ENCODE measurements at places on chromosomes 5 and 9.

DNA sequence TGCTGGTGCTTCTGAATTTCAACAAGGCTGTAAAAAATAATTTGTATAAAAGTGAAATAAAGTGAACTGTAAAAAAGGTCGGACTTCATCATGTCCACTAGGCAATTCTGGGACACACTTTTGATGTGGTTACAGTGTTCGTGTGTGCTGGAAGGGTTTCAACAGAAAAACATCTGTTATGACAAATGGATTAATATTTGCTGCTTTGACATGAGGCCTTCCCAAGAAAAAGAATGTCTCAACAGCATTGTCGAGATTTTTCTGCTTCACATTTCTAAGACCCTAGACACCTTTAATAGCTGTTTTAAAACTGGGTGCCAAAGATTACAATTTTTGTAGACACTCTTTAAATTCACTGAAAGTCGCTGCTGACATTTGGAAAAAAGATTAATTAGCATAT, 216.6 kb downstream of the SLC12A2 start:
- DNase-seq: no peak

DNA sequence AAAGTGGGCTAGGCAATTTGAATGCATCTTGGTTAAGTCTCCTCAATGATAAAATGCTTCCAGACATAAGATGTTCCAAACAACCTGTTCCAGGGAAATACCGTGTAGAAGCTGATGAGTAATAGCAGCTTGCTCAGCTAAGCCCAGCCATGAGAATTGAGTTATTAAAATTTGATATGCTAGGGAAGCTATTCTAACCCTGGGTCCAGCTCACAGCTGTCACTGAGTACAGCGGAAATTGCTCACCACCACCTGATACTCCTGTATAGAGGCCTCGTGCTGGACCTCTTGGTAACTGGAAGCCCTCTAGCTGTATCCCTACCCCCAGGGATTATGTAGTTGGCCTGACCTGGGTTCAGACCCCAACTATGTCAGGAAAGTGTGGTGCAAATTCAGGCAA, 521.3 kb upstream of the TRPC7 start:
- DNase-seq: no peak

- no peak for DNase-seq
Measured at GRCh38 chr5:78591972-78592700, 56.4 kb downstream of the LHFPL2 start.

- DNase-seq: no peak
Measured at GRCh38 chr5:144421411-144421810, 250.7 kb downstream of the KCTD16 start.

DNA sequence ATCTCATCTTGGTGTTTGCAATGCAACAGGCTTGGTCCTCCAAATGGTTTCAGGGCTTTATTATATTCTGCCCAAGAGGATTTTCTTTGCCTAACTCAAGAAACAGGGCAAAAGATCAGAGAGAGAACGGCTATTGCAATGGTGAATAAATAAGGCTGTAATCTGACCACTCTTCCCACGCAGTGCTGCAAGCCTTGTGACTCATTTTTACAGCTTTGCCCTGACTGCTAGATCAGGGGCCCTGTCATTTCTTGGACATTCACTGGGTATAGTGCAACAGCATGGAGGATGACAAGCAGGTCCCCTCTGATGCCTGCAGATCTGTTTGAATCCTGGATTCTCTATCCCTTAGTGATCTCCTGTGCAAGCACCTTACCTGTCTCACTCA, 459.1 kb downstream of the EBF1 start:
- no peak for DNase-seq

DNA sequence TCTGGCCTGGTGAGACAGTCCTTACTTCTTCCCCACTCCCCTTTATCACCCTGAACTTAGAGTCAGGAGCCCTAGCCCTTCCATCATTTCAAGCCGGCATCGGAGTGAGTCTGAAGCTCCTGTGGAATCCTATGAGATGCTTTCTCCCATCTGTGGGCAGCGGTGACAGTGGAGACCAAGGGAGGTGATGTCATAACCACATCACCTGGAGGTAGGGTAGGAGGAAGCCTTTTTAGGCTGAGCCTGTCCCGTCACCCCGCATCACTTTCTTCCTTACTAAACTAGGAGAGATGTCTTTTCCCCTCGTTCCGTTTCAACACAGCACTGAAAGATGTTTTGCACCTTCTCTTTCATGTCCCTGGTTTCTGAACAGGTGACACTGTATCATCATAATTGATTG, 124.1 kb upstream of the WWC1 start:
- no peak for DNase-seq

- no peak for DNase-seq
Measured at GRCh38 chr5:33973271-33973670, 11.2 kb downstream of the SLC45A2 start.

DNA sequence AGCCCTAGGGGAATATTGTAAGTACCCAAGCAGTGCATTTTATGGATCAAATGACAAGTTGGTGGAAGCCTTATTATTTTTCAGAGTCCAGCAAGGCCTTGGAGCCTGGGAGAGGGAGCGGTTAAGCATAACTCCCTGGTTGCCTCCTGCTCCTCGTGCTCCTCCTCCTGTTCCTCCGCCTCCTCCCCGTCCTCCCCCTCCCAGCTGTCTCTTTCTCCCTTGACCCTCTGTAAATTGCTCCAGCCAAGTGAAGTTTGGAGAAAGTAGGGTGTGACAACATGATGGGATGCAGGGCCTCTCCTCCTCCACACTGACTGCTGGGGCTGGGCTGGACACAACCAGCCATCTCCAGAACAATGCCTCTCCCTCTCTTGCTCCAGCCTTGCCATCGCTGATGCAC, 586.9 kb downstream of the CCDC171 start:
- DNase-seq: no peak

DNA sequence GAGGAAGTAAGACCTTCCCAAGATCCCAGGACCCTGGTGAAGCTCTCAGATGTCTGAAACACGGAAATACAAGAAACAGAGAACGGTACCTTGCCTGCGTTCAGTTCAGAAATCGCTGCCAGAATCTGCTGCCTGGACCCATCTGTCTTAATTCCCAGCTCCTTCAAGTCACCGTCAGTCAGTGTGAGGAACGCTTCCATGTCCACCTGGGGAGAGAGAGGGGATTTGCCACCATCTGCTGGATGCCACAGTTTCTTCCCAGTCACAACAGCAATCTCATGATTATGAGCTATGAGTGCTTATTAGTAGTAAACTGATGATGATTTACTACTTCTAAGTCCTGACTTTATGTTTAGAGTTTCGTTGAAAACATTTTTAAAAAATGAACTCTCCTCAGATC, 36.7 kb upstream of the GABBR2 start:
- DNase-seq: no peak

DNA sequence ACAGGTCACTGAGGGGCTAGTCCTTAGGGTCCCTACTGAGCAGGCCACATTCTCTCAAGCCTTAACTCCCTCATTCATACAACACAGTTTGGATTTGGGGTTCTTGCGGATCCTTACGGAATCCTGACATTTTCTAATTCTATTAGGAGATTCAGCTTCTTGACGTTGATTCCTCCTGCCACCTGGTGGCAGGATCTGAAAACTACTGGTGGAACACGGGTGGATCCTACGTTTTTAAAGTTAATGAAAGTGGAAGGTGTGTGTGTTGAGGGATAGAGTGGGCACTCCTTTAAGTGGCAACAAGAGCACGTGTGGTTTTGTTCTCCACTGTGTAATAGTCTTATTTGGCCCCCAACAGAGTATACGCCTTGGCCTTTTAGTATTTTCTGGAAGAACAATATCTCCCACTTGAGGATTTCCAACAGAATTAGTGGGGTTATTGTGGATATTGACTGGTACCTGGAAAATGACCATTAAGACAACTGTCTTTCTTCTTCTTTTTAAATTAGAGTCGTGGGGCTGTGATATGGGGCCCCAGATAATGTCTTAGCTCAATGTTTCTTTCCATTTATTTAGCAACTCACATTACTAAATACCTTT, 25.2 kb downstream of the SLC28A3 start:
- DNase-seq: no peak

DNA sequence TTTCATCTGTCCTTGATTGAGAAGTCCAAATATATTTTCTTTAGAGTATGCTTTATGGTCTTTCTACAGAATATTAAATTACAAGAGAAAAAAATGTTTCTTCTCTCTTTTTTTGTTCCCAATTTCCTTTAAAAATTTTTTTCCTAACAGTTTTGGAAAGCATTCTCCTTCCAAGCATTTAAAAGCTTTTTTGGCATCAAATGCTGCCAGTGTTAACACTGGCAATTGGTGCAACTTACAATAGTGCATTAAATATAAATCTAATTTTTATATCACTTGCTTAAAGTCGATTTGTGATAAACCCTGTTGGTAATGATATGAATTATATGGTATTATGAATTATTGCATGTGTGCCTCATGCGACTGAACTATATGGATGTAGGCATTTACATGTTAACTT, 165.9 kb upstream of the ELL2 start:
- no peak for DNase-seq

DNA sequence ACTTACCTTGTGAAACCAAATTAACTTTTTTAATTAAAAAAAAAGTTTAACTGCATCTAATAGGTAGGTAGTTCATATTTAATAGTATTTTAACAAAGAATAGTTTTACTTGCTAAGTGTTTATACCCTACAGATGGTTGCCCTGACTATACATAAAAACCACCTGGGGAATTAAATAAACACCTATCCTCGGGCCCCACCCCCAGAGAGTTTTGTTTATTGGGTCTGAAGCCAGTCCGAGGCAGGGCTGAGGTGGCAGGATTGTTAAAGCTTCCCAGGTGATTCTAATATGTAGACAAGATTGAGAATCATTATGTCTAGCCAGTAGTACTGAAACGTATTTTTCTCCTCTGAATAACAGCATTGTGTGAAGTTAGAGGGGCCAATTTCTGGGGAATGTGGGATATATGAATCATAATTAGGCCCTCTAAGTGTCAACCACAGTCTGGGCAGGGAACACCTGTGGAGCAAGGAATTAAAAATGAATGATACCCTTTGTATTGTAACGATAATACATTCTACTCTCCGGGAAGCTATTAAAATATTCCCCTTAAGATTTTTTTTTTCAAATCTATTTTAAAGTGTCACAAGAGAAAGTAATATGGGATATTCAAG, 5.6 kb upstream of the PAM start:
- DNase-seq: no peak

DNA sequence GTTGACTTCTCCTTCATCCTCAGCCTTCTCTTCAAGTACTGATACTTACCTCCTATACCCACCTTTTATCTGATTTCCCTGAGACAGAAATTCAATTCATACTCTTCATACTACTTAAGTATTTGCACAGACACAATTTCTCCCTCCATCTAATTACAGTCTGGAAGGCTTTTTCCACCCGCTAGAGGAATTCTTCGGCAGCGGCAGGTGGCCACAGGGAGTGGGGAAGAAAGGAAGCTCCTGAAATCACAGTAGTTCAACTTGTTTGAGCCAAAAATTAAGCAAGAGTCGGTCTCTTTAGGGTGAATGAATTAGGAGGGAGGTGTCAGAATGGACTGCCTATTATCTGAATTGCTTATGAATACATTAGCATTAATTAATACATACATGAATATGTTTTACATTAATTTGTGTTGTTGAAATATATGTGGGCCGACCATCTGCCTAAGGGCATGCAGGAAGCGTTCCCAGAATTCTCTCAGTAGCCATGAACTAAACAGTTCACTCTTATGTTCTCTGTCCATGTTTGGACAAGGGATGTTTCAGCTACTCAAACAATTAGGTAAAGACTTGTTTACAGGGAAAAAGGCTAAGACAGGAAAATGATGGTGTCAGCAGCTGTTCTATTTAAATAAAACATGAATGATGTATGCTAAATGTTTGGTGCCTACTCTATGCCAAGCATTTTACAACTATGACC, 101.4 kb upstream of the SMARCA2 start:
- no peak for DNase-seq

GRCh38 chr9:3660936-3661335, 135.1 kb upstream of the RFX3 start:
- DNase-seq: no peak

GRCh38 chr5:92633176-92633575, 947.8 kb downstream of the NR2F1-AS1 start:
- DNase-seq: no peak

DNA sequence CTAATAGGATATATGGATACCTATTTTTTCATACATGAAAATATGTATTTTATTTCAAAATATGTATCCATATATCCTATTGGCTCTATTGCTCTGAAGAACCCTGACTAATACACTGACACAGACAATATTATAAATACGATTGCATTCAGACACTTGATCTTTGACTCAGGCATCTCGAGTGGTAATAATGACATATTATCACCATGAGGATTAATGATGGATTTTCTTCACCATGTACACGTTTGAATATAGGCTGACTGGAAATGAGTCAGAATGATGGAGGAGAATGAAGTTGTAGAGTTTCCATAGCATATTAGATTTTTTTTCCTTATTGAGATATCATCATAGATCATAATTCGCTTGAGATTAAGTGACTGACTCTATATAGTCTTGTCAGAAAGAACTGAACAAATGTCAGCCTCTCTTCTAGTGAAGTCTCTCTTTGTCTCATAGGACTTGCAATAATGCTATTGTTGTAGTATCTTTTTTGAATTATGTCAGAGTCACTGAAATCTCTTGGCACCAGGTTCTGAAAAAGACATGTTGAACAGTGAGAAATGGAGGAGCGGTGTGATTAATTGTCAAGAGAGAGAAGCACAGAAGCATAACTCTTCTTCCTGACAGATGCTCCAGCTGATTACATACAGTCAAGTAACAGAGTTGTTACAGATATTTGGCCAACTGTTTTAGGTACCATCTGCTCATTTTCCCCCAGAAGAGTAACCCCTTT, 41.4 kb upstream of the SLCO6A1 start:
- no peak for DNase-seq

DNA sequence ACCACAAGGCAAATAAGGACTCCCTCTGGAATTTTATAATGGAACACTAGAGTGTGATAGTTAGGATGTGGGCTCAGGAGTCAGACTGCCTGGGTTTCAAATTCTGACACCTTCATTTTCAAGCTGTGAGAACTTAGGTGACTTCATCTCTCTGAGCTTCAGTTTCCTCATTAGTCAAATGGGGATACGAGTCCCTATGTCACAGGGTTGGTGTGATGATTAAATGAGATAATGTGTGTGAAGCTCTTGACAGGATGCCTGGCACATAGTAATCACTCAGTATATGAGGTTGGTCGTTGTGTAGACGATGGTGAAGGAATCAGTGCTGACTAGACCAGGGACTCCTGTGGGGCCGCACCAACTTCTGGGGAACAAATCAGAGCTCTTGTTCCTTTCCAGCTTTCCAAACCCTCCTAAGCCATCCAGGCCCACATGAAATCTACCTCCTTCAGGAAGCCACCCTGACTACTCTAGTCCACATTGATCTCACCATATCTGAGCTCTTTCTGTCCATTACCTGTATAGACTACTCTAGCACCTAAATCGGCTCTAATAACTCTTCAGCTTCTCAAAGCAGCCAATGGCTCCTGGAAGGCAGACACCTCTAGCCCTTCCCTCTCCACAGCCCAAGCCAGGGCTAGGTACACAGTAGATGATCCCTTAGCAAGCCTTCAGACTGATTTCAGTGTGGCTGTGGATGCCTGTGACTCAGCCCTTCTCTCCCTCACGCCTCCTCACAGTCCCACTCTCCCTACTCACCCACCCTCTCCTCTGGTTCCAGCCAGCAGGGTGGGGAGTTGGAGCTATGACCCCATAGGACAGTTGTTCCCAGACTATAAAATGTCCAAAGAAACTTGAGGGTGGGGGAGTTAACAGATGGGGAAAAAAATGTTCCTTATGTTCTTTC, 2.5 kb upstream of the TCF7 start:
- DNase-seq: no peak

Data from iPS DF 6.9 (cell line).